ENCODE measurements at places on chromosomes 4 and X.

GRCh38 chr4:31573554-31573953, 853.4 kb downstream of the PCDH7 start:
- no peak for DNase-seq

GRCh38 chr4:79991601-79992000, 81.4 kb downstream of the ANTXR2 start:
- no peak for DNase-seq

DNA sequence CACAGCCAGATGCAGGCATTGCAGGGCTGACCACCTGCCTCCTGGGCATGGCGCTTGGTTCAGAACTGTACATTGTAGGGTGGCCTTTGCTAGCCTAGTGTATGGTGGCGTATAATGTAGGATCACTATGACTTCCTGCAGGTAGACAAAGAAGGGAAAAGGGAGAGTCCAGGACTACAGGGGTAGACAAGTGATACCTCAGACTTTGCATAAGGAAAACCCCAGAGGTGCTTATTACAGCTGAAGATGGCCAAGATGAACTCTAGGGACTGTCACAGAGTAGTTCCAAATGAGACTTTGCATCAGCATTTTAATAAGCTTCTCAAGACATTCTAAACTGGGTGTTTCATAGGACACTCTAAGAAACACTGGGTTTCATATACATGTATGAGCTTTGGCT, 116.4 kb upstream of the PUDP start:
- no peak for DNase-seq

GRCh38 chr4:526189-526909, 27.3 kb downstream of the PIGG start:
- no peak for DNase-seq

GRCh38 chr4:42104521-42104920, 47.9 kb downstream of the BEND4 start:
- no peak for DNase-seq

DNA sequence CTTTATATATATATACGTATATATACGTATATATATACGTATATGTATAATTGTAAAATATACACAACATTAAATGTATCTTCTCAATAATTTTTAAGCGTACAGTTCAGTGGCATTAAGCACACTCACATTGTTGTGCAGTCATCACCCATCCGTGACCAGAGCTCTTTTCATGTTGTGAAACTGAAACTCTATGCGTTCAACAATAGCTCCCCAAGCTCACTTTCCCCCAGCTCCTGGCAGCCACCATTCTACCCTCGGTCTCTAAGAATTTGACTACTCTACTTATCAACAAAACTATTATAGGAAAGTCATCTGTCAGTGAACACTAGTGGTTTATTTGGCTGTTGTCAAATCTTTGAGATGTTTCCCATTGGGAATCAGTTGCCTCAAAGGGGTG, 621.8 kb upstream of the GALNT7 start:
- DNase-seq, result no peak
